8988T (cell line): ENCODE measurements at places on chromosomes 3 and 15.

- DNase-seq, result no peak
Observed at GRCh38 chr3:32098528-32098927, 7.9 kb upstream of the GPD1L start.

GRCh38 chr3:9022305-9023225 lies 59.3 kb upstream of the RAD18 start:
- DNase-seq, result no peak

GRCh38 chr3:87260270-87260669 lies 16.1 kb downstream of the POU1F1 start:
- DNase-seq, result no peak

DNA sequence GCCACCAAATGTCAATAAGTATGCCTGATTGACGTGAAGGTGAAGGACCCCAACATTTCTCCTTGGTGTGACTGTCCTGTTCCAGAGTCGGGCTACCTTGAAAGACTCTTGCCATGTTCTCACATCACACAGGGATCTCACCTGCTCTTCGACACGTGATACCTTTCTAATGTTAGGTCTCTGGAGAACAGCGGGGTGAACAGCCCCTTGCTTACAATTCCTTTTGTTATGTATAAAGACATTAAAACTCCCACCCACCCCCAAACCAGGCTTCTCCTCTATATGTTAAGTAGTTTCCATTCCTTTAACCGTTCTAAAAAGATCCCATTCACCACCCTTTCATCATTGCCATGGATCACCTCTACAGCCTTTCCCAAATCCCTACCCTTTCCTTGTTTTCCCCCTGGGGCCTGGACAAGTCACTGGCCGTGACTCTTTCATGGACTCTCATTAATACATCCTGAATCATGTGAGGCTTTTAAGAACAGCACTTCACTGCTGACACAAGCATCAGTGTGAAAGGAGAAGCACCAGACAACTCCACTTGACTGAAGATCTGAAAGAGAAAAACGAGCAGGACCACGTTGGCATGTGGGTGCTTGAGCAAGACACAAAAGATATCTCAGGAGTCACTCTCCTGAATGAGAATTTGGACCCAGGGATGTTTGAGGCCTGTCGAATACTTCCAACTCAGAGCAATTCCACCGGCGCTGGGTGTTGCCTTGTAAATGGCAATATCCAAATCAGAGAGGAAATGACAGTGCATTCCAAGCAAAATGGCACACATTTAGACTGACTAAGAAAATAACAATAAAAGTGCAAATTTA lies 115.0 kb downstream of the FOXP1 start:
- DNase-seq, result no peak

- no peak for DNase-seq
Observed at GRCh38 chr15:98815207-98815606, 166.9 kb downstream of the IGF1R start.

- DNase-seq, result no peak
Observed at GRCh38 chr15:100330629-100331215, 11.1 kb downstream of the ADAMTS17 start.

GRCh38 chr3:52104684-52105640 lies 48.6 kb upstream of the DUSP7 start:
- no peak for DNase-seq

GRCh38 chr3:41769106-41769505 lies 192.8 kb downstream of the ULK4 start:
- no peak for DNase-seq

DNA sequence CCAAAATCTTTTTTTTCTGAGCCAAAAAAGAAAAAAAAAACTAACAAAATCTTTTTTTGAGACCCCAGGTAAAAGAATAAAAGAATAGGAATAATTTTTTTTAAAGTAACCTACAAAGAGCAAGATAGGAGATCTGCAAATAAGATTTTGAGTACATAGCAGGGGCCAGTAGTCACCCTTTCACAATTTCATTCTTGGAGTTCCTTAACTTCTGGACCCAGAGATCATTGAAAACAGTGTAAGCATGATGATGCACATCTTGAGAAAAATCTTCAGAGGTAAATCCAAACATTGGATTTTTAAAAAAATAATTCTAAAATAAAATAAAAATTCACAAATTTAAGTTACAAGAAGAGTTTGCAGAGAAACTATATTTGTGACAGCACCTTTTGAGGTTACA lies 18.8 kb downstream of the TFRC start:
- no peak for DNase-seq

DNA sequence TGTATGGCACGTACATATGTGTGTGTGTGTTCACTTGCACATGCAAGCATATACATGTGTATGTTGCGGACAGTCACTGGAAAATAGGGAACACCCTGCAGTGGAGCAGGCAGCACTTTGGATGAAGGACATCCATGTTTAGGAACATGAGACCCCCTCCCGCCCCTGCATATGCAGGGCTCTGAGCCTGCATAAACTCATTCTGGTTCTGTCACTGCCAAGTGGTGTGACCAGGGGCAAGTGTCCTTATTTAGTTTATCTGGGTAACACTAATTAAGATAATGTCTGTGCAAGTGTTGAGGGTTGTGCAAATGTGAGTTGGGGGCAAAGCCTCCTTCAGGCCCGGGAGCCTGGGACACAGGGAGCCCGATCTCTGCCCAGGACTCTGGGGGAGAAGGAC lies 105.7 kb downstream of the CORO2B start:
- DNase-seq, result no peak

GRCh38 chr3:129248286-129248979 lies 973 bp upstream of the COPG1 start:
- no peak for DNase-seq

DNA sequence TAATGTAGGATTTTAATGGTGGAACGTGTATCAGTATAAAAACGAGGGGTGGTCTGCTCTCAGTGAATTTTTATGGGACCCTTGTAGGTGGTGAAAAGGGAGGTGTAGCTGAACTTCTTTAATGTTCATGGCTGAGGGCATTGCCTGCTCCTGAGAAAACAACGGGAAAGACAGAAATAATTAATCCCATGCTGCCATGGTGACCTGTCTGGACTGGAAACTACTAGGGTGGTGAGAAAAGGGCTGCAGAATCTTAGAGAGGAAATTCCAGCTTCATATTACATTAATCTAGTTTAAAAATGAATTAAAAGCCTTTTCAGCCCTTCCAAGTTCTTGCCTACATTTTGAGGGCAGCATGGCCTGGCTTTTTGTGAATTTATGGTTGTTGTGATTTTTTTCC lies 47.6 kb downstream of the ZBTB38 start:
- no peak for DNase-seq

- DNase-seq, result no peak
Observed at GRCh38 chr15:63447017-63447676, 57.2 kb upstream of the USP3 start.

GRCh38 chr15:69320977-69321554 lies 22.4 kb downstream of the PAQR5 start:
- no peak for DNase-seq

- DNase-seq, result no peak
Observed at GRCh38 chr3:85740561-85740960, 781.8 kb downstream of the CADM2 start.
